GM23338 (cell line): ENCODE measurements at places on chromosomes 1 and 21.
A peak's percentile ranks its signal among the peaks of the same experiment; 100 is the strongest.

GRCh38 chr1:211035821-211036380 is 98.0 kb downstream of the KCNH1 start:
- no peak for DNase-seq

GRCh38 chr1:117630423-117630998 is 24.7 kb downstream of the TENT5C start:
- no peak for DNase-seq

DNA sequence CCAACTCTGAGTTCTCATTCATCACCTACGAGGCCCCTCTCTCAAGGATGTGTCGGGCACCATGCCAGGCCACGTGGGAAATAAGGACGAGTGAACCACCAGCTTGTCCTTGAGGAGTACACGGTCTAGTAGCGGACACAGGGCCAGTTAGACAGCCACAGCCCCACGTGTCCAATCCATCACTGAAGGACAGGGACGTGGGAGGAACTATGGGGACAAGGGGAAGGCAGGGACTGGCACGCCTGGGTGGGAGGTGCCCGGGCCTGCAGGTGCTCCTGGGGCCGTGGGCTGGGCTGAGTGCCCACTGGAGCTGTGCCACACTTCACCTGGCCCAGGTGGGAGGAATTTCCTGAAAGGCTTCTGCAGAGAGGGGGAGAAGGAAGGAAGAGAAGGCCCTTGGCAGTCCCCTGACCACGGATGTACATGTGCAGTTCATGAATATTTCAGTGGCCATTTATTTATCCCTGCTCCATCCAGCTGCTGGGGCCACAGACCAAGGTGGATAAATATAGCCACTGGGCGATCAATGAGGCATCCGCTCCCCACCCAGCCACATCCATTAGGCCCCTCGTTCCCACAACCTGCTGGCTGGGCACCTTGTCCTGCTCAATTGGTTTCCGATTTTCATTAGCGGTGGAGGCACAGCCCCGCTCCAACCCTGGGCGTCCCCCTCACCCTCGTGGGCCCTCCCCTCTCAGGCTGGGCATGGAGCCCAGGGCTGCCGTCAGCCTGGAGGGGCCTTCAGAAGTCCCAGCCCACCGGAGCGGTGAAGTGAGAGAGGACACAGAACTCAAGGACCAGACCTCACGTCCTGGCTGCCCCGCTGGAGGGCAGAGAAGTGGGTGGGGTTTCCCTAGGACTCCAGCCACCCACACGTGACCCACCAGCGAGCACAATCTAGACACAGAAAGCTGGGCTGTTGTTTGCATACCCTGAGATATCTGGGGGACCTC is 59.5 kb downstream of the CASZ1 start:
- no peak for DNase-seq

GRCh38 chr1:7356079-7356478 is 415.0 kb upstream of the VAMP3 start:
- no peak for DNase-seq

- peak; percentile 48 for DNase-seq
Measured at GRCh38 chr1:206761159-206761768, 9.3 kb upstream of the IL19 start.

GRCh38 chr1:244068567-244068966 is 17.5 kb downstream of the ZBTB18 start:
- no peak for DNase-seq

DNA sequence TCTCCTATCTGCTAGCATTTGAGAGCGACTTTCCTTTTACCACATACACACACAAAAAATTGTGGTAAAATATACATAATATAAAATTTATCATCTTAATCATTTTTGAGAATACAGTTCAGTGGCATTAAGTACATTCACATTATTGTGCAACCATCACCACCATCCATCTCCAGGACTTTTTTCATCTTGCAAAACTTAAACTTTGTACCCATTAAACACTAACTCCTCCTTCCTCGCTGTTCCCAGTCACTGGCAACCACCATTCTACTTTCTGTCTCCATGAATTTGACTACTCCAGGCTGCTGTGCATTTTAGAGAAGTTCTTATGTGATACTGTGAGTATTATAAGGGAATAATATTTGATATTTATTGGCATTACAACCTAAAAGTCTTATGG is 181.3 kb downstream of the C1orf21 start:
- DNase-seq, result no peak

DNA sequence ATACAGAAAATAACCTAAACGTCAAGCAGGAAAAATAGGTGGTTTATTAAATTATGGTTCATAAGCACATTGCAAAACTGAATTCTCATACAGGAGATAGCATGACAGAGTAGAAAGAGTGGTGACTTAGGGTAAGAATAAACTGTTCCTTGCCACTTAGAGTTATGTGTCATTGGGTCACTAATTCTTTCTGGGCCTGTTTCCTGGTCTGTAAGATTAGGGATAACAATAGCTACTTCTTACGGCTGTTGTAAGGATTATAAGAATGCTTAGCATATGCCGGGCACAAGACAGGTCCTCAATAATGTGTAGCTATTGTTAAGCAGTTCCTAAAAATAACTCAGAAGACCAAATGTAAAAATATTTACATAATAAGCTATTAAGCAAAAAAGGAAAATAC is 24.2 kb downstream of the SNRNP40 start:
- DNase-seq, result no peak

GRCh38 chr1:196543833-196544232 is 64.4 kb downstream of the KCNT2 start:
- DNase-seq, result no peak

GRCh38 chr21:31218830-31219608 is 125.0 kb downstream of the TIAM1 start:
- DNase-seq, result no peak

DNA sequence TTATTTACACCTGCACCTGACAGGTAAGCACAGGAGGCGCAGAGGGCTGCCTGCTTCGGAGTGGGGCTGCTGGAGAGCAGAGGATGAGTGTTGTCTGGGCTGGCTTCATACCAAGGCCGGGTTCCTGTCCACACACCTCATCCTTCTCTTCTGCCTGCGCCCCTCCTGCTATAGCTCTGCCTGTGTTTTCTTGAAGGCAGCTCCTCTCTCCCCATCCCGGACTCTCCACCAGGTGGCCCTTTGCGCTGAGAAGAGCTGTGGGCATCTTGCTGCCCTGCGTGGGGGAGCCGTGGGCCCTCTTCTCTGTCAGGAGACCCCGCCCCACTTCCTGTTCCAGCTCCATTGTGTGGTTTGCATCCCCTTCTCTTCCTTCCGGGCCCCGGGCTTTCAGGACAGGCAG is 35.0 kb downstream of the ARHGEF10L start:
- DNase-seq, result peak; percentile 74

DNA sequence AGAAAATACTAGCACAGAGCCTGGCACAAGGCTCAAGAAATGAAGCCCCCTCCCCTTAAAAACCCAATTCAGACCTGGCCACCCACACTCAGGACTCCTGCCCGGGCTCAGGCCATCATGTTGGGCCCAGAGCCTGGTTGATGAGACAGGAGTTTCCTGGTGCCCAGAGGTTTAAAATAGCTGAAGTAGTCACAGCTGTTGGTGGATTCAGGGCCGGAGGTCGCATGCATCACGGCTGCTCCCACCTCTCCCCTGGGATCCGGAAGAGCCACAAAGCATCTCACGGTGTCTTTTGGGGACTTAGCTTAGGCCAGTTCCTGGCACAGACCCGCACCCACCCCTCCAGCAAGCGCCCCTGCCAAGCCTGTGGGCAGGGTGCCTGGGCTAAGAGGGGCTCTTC is 2.6 kb upstream of the PADI2 start:
- no peak for DNase-seq

DNA sequence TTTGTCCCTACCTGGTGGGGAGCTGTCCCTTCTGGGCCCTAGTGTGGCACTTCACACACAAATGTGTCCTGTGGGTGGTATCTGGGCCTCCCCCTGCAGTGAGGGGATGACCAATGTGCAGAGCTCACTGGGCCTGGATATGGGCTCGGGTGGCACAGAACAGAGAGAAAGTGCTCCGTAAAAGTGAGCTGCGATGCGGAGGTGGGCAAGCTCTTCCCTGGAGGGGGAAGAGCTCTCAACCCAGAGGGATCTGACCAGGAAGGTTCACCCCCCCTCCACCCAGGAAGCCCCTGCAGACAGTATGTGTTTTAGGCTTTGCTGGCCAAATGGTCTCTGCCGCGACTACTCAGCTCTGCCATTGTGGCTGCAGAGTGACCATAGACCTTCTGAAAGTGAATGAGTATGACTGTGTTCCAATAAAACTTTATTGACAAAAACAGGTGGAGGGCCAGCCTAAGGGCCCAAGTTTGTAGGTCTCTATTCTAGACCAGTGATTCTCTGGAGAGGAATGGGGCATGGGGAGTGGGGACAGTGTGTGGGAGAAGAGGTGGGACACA is 8.6 kb upstream of the ITGB2 start:
- DNase-seq, result no peak

DNA sequence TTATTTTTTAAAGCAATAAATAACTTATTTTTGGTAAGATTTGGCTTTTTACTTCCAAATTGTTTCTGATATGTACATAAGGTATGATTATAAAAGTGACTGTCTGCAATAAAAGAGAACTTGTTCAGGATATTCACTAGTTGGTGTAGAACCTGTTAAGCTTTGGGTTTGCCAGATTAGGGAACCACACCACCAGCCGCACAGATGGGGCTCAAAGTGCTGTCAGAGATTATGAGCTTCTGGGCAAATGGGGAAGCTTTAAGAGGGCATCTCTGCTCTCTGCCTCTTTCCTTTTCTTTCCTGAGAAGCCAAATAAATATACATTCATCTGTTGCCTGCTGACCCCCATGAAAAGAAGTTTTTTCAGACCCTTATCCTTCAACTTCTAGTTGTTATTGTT is 25.4 kb downstream of the IVNS1ABP start:
- DNase-seq, result no peak

DNA sequence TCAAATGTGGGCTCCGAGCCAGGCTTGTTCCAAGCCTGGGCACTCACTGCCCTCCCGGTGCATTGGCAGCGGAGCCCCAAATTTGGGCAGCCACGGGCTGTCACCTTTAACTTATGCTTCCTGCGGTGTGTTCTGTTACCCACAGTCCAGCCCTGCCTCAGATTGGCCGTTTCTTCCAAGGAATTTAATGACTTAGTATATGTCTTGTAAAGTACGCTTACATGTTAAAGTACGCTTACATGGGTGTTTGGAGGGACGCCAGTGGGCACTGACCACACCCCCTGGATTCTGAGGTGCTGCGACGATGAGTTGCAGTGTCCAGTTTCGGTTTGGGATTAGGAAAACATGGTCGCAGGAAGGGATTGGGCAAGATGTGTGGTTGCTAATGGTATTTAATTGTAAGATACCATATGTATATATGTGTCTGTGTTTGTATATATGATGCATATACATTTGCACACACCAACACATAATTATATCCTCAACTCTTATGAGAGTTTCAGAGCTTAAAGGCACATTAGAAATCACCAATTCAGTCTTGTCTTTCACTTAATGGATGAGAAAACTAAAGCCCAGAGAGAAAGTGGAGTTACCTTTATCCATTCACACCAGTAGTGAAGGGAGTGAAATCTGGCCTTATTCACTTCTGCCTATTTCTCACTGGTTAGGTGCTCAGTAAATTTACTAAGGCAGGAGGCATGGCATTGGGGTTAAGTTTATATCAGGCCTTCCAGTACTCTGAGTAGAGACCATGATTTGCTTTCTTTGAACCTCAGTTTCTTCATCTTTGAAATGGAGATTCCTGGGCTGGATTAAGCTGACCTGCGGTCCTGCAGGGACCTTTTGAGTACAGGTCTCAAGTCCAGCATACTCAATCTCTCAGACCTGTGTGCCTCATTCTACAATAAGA is 1.0 kb downstream of the SMYD2 start:
- DNase-seq, result no peak

GRCh38 chr1:158117854-158118704 is 62.6 kb upstream of the CD1D start:
- peak; percentile 93 for DNase-seq

- DNase-seq, result no peak
Measured at GRCh38 chr1:150118716-150119115, 31.0 kb upstream of the PLEKHO1 start.

GRCh38 chr1:64302971-64303370 is 99.5 kb downstream of the UBE2U start:
- no peak for DNase-seq

DNA sequence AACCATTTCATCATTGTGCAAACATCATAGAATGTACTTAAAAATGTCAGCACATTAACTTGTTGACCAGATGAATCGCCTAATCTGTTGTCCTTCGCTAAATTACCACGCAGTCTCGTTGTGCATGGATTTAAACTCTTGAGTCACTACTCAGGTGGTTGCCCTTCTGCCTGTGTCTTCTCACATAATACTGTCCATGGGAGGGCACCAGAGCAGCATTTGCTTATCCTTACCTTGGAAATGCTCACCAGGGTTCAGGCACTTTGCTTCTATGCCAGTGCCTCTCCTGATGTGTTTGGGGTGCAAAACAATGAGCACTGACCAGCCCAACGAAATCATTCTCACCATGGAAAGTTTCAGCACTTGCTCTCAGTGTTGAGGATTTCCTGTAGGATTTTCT is 559.9 kb downstream of the RWDD3 start:
- DNase-seq, result peak; percentile 78

GRCh38 chr1:204074274-204075138 is 1.6 kb downstream of the SOX13 start:
- DNase-seq, result peak; percentile 66

GRCh38 chr1:15152318-15153183 is 996 bp upstream of the TMEM51 start:
- DNase-seq, result peak; percentile 92

DNA sequence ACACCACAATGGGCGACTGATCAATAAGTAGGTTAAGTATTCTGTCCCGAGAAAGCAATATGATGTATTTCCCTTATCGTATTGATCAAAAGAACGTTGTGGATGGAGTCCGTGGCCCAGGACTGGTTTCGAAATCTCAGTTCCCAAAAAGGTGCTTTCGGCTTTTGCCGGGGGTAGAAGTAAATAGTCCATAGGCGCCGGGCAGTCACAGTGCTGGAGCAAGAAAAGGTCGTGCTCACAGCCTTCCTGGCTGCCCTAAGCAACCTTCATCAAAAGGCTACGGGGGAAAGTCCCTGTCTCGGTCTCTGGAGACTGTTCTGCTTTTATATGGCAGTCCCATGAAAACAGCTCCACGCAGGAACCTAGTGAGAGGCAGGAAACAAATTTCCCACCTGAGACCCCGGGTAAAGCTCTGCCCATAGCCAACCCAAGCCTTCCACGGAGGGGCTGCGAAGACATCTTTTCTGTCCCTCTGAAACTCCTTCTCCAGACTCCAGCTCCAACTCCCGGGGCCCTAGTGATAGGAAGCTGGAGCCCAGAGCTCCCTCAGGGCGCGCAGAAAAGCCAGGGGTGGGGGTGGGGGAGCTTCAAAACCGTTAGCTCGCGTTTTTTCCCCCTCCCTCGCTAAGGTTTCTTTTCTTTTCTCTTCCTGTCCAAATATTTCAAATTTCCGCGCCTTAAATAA is 7.0 kb downstream of the CDKN2C start:
- peak; percentile 50 for DNase-seq

- DNase-seq, result no peak
Measured at GRCh38 chr1:195768936-195769335, 839.3 kb downstream of the KCNT2 start.

DNA sequence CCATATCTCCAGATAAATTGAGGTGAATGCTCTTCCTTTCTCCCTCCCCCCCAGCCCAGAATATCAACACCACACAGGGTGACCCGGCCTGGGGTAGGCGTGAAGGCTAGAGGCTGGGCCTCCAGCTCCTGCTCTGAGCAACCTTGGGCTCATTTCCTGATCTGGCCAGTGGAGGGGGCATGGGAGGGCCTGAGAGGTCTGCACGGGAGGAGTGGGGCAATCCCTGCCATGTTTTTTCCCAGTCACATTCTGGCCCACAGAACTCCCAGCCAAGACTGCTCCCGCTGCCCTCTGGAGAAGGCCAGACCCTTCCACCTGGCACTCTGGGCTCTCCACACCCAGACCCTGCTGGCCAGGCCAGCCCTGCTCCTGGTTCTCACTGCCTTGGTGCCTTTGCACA is 3.9 kb downstream of the CLDN19 start:
- DNase-seq, result peak; percentile 64
